Body of pancreas (tissue), 4 donors: ENCODE measurements at places on chromosomes 5 and 9. TPM values are rescaled to one million over a fixed set of nuclear protein-coding genes. Genes with fewer than 3 reads are reported as not detected.

- H3K4me1 ChIP-seq = peaks cover 23% of the 10 kb centered on the region
- no peaks in the 10 kb centered on the region for H3K27me3 ChIP-seq
- DNase-seq = peak; percentile 30
- peak overlapping the region; percentile 77 for H3K4me3 ChIP-seq
Measured at GRCh38 chr5:1343931-1344901, 683 bp downstream of the CLPTM1L start.

- DNase-seq = no peak
- H3K27me3 ChIP-seq = no peaks in the 10 kb centered on the region
- H3K4me1 ChIP-seq = no peaks in the 10 kb centered on the region
- H3K36me3 ChIP-seq = no peaks in the 10 kb centered on the region
- H3K4me3 ChIP-seq = no peak overlapping the region
Measured at GRCh38 chr5:89336111-89336510, 453.1 kb upstream of the MEF2C start.

GRCh38 chr9:129900263-129901027, 65.2 kb downstream of the USP20 start:
- no peaks in the 10 kb centered on the region for H3K27me3 ChIP-seq
- H3K4me1 ChIP-seq = no peaks in the 10 kb centered on the region
- H3K27ac ChIP-seq = no peak overlapping the region
- H3K36me3 ChIP-seq = no peaks in the 10 kb centered on the region
- no peak overlapping the region for H3K4me3 ChIP-seq
- no peak for DNase-seq

GRCh38 chr9:97695995-97696802, 941 bp downstream of the XPA start:
- no peaks in the 10 kb centered on the region for H3K27me3 ChIP-seq
- H3K27ac ChIP-seq = peak overlapping the region; percentile 92
- no peak for DNase-seq
- H3K4me3 ChIP-seq = peak overlapping the region; percentile 78

DNA sequence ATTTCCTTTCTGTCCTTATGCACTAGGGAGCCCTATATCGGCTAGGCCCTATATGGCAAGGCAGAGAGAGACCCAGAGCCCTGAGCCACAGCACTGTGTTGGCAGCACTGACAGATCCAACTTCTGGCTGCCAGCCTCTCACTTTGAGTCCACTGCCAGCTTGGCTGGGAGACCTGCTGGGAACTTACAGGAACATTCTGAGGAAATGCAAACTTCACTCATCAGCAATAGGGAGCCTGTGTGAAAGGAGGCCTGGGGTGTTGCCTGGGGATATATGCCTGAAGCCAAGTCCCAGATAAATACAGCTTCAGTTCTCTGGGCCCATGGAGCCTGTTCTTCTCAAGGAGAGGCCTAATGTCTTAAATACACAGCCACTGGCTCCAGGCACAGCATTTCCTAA, 78.0 kb downstream of the ADRB2 start:
- H3K4me3 ChIP-seq = no peak overlapping the region
- H3K36me3 ChIP-seq = no peaks in the 10 kb centered on the region
- no peaks in the 10 kb centered on the region for H3K27me3 ChIP-seq
- no peak overlapping the region for H3K27ac ChIP-seq
- H3K4me1 ChIP-seq = no peaks in the 10 kb centered on the region

DNA sequence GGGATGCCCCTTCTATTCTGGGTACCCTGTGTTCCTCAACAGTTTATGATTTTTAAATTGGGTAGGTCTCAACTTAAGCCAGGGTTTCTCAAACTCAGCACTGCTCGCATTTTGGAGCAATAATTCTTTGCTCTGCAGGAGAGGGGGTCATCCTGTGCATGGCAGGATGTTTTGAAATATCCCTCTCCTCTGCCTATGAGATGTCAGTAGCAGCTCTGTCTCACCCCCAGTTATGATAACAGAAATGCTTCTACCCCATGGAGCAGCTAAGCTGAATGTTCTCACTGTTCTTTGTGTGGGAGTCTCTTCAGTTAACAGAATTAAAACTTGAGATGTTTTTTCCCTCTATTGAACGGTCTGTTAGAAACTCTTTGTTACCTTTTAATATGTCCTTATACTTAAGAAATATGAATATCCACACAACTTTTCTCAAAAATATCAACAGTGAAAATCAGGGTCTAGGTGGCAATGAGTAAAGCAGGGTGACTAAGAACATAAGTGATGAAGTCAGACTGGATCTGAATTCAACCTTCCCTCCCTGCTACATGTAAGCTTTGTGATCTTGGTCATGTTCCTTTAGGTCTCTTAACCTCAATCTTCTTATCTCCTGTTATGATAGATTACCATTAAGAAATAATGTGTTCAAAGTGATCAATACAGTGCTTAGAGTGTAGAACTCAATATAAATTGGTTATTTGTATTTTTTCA, 89.0 kb downstream of the CAMK4 start:
- no peak overlapping the region for H3K4me3 ChIP-seq
- H3K27ac ChIP-seq = no peak overlapping the region
- no peaks in the 10 kb centered on the region for H3K4me1 ChIP-seq
- no peak for DNase-seq
- no peaks in the 10 kb centered on the region for H3K27me3 ChIP-seq

- H3K27me3 ChIP-seq = no peaks in the 10 kb centered on the region
- no peak for DNase-seq
- H3K4me3 ChIP-seq = no peak overlapping the region
- H3K36me3 ChIP-seq = no peaks in the 10 kb centered on the region
Measured at GRCh38 chr5:157842787-157843186, 16.2 kb downstream of the CLINT1 start.

- DNase-seq = peak; percentile 88
- H3K27me3 ChIP-seq = no peaks in the 10 kb centered on the region
- H3K4me1 ChIP-seq = peaks cover 11% of the 10 kb centered on the region
- H3K27ac ChIP-seq = peak overlapping the region; percentile 63
Measured at GRCh38 chr9:36625006-36625615, 52.4 kb downstream of the MELK start.

Gene SLC24A2
- total RNA-seq = 0.26 TPM

Gene ANKRD31
- 0.78 TPM for total RNA-seq

Gene HAVCR1
- total RNA-seq = not detected

Gene LCN15
- total RNA-seq = not detected

Gene PCDHB8
- total RNA-seq = 0.33 TPM
